GM12878 (cell line): ENCODE measurements at places on chromosomes 1 and 21. TPM values are rescaled to one million over a fixed set of nuclear protein-coding genes. Genes with fewer than 3 reads are reported as not detected.
A peak's percentile ranks its signal among the peaks of the same experiment; 100 is the strongest.

Gene HHAT
- total RNA-seq: 2.4 and 2.6 TPM in 2 replicates

DNA sequence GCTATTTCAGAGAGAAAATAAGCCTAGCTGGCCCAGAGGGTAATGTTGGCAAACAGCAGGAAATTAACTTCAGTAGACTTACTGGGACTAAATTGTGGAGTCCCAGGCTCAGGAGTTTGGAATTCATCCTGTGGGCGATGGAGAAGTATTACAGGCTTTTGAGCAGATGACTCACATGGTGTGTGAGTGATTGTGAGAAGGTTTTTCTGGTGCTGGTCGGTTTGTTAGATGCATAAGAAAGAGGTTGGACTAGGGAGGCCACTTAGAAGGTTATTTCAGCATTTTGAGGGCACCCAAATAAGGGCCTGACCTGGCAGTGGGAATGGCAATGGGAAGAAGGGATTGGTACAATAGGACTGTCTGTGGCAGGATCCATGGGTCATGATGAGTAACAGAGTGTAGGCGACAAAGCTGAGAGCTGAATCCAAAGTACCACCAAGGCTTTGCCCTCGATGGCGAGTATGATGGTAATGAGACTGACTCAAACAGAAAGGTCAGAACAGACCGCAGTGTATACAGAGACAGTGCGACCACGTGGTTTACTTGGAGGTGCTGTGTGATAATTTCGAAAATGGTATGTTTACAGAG is 69.2 kb upstream of the KIF26B start:
- DNase-seq: peak; percentile 7
- H3K27me3 ChIP-seq: 0 out of 2 replicates have a peak, but pooled peaks cover 1% of the 10 kb centered on the region
- H3K36me3 ChIP-seq: no peaks in the 10 kb centered on the region
- H3K4me1 ChIP-seq: no peaks in the 10 kb centered on the region
- no peak overlapping the region for H3K4me3 ChIP-seq

- no peaks in the 10 kb centered on the region for H3K27me3 ChIP-seq
- no peak overlapping the region for H3K4me3 ChIP-seq
- DNase-seq: no peak
- H3K27ac ChIP-seq: no peak overlapping the region
- no peaks in the 10 kb centered on the region for H3K36me3 ChIP-seq
- H3K4me1 ChIP-seq: no peaks in the 10 kb centered on the region
Observed at GRCh38 chr1:4312024-4312423, 342.4 kb upstream of the AJAP1 start.

- H3K4me1 ChIP-seq: no peaks in the 10 kb centered on the region
- no peaks in the 10 kb centered on the region for H3K27me3 ChIP-seq
- no peak overlapping the region for H3K27ac ChIP-seq
Observed at GRCh38 chr1:159786966-159787365, 6.2 kb downstream of the DUSP23 start.

DNA sequence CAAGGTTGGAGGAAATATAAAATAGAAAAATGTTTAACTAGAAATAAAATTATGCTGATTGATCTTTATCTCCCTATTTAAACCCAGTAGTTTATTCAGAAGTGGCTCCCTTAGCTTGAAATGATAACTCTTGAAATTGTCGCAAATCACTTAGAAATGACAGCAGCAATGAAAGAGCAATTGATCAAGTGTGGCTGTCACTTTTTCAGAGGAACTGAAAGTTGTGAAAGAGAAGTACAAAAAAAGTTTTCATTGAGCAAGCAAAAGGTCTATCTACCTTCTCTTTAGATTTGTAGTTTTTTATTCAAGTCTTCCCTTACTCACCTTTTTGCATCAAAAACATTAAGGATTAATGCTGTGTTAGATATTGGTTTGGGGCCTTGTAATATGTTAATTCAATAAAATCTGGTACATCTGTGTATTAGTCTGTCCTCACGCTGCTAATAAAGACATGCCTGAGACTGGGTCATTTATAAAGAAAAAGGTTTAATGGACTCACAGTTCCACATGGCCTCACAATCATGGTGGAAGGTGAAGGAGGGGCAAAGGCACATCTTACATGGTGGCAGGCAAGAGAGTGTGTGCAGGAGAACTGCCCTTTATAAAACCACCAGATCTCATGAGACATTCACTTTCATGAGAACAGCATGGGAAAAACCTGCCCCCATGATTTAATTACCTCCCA is 48.3 kb downstream of the LRRC8C start:
- H3K4me3 ChIP-seq: no peak overlapping the region
- no peaks in the 10 kb centered on the region for H3K27me3 ChIP-seq
- no peaks in the 10 kb centered on the region for H3K36me3 ChIP-seq
- peak overlapping the region; percentile 49 for H3K27ac ChIP-seq
